NCI-H1436 (cell line): ENCODE measurements at places on chromosomes 12 and 14.
A peak's percentile ranks its signal among the peaks of the same experiment; 100 is the strongest.

- DNase-seq, result peak; percentile 53
These were observed 115.6 kb downstream of the DIP2B start for GRCh38 chr12:50620109-50620977.

DNA sequence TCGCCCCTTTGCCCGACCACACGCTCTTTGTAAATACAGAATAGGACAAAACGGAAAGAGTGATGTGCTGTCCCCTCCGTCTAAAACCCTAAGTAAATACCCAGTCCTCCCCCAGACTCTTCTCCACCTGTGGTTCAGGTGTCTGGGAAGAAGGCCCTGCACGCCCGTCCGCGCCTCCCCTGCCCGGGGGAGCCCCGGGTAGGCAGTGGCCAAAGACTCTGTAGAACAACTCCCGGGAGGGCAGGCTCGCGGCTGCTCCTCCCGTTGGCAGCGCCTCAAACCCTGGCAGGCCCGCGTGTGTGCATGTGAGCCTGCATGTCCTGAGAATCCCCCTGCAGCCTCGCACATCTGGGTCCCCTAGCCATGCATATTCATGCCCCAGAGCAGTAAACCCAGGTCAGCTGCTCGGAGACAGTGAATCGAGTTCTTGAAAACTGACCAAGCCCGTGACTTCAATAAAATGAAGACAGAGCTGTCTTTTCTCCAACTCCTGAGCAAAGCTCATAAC is 165.8 kb downstream of the MON2 start:
- DNase-seq, result no peak

DNA sequence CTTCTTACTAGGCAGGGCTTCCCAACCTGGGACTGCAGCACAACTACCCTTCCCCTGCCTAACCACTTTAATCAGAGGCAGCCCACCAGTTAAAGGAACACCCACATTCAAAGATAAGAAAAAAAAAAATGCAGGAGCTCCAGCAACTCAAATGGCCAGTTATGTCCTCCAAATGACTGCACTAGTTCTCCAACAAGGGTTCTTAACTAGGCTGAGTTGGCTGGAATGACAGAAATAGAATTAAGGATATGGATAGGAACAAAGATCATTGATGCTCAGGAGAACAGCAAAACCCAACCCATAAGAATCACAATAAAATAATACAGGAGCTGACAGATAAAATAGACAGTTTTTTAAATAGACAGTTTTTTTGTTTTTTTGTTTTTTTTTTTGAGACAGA is 154.2 kb downstream of the PLCZ1 start:
- DNase-seq, result no peak

DNA sequence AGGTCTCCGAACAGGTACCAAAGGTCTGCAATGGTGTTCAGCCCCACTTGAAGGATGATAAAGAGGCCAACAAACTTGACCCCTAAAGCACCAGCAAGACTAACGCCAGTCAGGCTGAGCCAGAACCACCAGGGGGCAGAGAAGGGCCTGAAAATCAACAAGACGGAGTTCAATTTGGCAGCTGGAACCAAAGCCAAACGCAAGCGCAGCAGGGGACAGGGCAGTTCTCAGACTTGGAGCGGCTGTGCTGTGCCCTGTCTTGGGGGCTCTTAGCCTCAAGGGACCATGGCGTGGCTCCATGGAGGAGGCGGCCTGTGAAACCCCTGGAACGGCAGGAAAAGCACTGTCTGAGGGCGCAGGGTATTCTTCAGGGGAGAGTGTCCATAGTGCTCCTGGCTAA is 19.6 kb downstream of the POMT2 start:
- peak; percentile 19 for DNase-seq

DNA sequence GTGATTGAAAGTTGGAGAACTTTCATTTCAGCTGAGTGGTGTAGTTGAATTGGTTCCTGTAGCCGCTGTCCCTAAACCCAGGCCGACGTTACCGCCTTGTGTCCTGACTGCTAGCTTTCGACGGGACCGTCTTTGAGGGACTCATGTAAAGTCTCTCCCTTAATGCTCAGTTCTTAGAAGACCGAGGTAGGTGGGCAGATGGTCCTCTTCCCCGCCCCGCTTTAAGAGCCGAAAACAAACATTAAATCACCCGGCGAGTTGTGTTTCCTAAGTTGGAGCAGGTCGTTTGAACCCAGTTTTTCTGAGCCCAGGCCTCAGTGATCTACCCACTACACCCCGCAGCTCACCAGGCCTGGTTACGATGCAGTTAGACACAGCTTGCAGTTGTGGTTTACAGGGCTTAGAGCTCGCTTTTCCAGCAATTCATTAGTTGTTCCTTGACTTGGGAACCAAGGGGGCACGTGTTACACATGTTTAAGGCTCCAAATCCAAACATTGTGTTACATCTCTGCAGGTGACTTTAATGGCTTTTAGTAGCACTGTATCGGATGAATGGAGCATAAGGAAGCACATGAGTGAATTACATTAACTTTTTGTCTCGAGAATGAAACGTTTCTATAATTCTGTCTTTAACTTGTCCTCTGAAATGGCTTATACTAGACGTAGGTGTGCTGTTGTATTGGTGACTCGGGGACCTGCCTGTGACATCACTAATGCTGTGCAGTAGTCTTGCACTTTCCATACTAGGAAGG is 790 bp downstream of the NEDD1 start:
- peak; percentile 0 for DNase-seq

DNA sequence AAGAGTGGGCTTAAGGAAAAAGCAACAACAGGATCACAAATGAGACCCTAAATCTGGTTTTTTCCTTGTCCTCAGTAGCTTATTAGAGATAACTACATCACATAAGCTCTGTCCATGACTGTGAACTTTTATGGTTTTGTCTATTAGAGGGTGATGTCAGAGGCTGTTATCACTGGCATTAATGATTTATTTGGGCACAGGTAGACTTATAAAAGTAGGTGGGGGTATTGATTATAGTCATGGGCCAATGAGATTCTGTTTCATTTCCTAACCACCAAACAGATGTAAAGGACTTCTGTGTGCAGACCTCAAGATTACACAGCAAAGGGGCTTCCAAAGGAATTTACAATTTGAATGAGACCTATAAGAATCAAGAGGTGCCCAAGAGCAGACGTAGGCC is 316.4 kb downstream of the NRXN3 start:
- no peak for DNase-seq

DNA sequence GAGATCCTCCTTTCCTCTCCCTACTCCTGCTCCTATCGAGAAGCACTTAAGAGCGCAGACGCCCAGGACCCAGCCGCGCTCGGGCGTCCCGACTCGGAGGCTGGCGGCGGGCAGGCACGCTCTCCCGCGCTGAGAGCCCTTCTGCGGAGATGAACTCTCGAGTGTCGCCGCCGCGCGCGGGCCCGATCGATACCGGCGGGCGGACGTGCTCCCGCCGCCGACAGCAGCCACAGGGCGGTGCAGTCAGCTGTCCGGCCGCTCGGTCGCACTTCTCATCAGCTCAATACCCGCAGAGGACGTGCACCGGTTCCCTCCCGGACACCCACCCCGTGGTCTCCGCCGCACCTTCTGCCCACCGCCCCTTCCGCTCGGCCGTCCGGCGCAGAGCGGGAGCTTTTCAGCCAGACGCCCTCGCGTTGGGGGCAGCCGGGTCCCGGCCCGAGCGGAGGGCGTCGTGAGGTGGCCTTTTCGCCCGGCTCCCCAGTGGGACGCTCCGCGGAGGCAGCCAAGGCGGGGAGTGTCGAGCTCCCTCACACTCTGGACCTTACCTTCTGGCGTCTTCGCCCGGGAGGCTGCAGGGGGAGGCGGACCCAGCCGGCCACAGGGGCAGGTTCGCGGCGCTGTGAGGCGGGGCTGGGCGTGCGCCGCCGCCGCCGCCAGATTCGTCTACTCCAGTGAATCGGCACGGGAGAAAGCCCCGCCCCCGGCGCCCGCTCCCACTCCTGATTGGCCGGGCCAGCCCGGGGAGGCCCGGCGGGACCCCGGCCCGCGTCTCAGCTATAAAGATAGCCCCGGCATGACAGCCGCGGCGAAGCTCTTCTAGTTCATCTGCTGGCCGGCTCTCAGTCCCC is at the start of gene INSM2:
INSM2 (plus strand) TSS at position 808 of the 851 bp plus-strand sequence. CDS start 89 bp downstream, outside the sequence.
- peak; percentile 87 for DNase-seq

GRCh38 chr14:67764496-67764895 is 51.9 kb downstream of the ZFYVE26 start:
- no peak for DNase-seq

GRCh38 chr12:47277972-47278448 is 198.3 kb upstream of the AMIGO2 start:
- DNase-seq, result no peak

- DNase-seq, result no peak
These were observed 24.9 kb upstream of the SPPL3 start for GRCh38 chr12:120928864-120929652.

- DNase-seq, result no peak
These were observed 241.5 kb downstream of the KSR2 start for GRCh38 chr12:117727301-117727700.

GRCh38 chr14:69073915-69074314 is 79.0 kb downstream of the DCAF5 start:
- DNase-seq, result no peak
